ENCODE measurements at places on chromosomes 2 and 18.

DNA sequence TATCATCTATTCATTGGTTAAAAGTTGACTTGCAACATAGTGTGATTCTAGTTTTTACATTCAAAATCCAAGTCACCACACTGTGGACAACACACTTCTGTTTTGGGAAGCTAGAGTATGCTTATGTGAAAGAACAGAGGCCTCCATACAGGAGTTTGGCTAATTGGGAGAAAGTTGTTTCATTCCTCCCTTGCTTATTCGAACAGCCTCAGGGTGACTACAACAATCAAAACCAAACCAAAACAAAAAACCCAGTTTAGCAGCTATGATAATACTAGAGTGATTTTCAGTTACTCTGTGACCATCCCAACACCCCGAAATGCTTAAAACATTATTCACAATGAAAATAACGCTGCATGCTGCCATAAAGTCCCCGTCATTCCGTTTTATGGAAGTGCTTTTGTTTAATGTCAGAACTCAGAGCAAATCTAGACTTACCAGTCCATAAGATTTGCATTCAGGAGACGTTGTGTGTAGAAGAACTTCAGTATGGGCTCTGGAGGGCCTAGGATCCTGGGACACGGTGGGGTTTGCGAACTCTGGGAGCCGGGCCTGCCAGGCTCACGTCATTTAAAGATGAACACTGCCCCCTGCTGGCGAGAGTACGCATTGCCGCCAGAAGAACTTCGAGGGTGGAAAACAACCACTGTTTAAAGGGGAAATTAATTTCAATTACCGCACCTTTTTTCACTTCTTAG is 111.4 kb downstream of the FTCDNL1 start:
- DNase-seq, result peak; percentile 63
- no peaks in the 10 kb centered on the region for H3K4me1 ChIP-seq
- H3K27me3 ChIP-seq, result no peaks in the 10 kb centered on the region
- H3K36me3 ChIP-seq, result no peaks in the 10 kb centered on the region
- H3K27ac ChIP-seq, result no peak overlapping the region

GRCh38 chr2:179936654-179937053 is 70.4 kb downstream of the CWC22 start:
- H3K27me3 ChIP-seq, result no peaks in the 10 kb centered on the region
- H3K4me1 ChIP-seq, result peaks cover 8% of the 10 kb centered on the region
- no peak overlapping the region for H3K4me3 ChIP-seq
- H3K36me3 ChIP-seq, result peaks cover 12% of the 10 kb centered on the region

- no peak overlapping the region for H3K27ac ChIP-seq
- no peak overlapping the region for H3K4me3 ChIP-seq
- DNase-seq, result no peak
- H3K36me3 ChIP-seq, result no peaks in the 10 kb centered on the region
These were observed 78.4 kb downstream of the DPP4 start for GRCh38 chr2:161995553-161996016.

- no peak for DNase-seq
- H3K27me3 ChIP-seq, result peaks cover 15% of the 10 kb centered on the region
- H3K27ac ChIP-seq, result no peak overlapping the region
- no peaks in the 10 kb centered on the region for H3K4me1 ChIP-seq
- no peak overlapping the region for H3K4me3 ChIP-seq
These were observed 21.5 kb downstream of the THNSL2 start for GRCh38 chr2:88191722-88192042.

DNA sequence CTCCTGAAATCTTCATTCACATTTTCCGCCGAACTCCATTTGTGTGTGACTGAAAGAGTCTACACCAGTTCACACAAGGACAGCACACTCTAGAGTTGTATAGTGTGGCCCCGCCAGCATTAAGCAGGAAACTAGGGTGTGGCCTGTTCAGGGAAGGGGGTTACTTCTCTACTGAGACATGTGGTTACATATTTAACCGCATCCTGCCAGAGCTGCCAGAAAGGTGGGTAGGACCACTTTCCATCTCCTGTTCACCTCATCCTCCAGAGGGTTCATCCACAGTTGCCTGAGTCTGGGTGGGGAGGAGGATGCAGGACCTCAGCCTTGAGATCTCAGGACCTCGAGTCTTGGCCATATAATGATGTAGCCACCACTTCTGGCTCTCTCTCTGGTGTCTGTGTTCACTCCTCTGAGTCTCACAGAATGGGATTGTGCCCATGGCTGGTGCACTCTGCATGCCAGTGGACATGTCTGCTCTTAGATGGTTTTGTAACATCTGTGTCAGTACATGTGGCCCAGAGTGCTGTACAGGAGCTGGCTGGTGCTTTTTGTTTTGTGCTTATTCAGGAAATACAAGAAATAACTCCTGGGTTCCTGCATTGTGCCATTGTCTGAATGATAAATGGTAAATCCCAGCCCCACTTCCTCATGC is 7.7 kb upstream of the SP140L start:
- no peak overlapping the region for H3K4me3 ChIP-seq
- H3K36me3 ChIP-seq, result no peaks in the 10 kb centered on the region
- H3K27me3 ChIP-seq, result no peaks in the 10 kb centered on the region
- H3K4me1 ChIP-seq, result peaks cover 27% of the 10 kb centered on the region

GRCh38 chr18:27491772-27492171 is 306.7 kb upstream of the CHST9 start:
- no peaks in the 10 kb centered on the region for H3K4me1 ChIP-seq
- H3K27ac ChIP-seq, result no peak overlapping the region
- no peak overlapping the region for H3K4me3 ChIP-seq
- no peaks in the 10 kb centered on the region for H3K36me3 ChIP-seq

DNA sequence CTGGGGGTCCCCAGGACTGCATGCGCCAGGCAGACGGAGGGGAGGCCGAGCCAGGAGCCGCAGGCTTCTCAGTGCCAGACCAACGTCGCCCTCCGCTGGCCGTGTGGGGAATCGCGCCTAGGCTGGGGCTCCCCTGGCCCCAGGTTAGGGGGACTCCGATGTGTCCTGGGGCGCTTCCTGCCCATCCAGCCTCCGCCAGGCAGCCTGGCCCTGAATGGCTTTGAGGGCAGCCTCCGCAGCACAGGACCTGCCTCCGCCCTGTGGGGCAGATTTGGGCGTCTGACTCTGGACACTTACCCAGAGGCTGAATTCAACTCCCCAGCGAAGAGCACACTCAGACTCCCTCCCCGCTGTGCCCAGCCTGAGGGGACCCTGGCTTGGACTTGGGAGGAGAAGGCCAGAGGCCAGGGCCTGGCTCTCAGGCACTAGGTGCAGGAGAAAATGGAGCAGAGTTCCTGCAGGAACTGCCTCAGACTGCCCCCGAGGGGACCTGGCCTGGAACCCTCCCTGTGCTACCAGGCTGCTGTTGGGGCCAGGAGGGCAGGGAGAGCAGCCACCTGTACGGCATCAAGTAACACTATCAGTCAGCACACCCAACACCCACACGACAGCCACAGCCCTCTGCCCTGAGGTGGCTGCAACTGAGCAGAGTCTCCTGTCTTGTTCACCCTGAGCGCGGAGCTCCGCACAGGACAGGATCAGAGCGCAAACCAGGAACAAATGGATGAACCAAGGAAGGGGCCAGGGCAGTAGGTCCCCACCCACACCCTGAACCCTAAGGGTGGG is 597 bp upstream of the TEKT4 start:
- H3K27ac ChIP-seq, result no peak overlapping the region
- no peaks in the 10 kb centered on the region for H3K4me1 ChIP-seq
- no peaks in the 10 kb centered on the region for H3K36me3 ChIP-seq
- peaks cover 79% of the 10 kb centered on the region for H3K27me3 ChIP-seq

DNA sequence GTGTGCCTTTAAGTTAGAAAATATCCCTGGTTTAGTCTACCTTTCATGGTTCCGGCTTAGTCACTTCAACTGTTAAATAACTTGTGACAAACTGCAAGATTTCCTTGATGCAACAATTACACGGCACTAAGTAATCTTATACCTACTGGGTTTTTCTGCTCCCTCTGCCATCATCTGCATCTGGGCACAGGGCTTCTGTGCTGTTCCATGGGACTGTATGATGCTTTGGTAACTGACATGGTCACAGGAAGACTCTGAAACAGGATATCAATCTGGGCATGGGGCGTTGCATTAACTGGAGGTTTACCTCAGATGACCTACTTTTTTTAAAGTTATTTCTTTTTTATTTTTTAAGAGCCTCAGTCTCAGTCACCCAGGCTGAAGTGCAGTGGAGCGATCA is 365.4 kb downstream of the SS18 start:
- no peaks in the 10 kb centered on the region for H3K27me3 ChIP-seq
- DNase-seq, result no peak
- H3K36me3 ChIP-seq, result no peaks in the 10 kb centered on the region
- no peaks in the 10 kb centered on the region for H3K4me1 ChIP-seq
- no peak overlapping the region for H3K27ac ChIP-seq

GRCh38 chr2:150572194-150572766 is 84.8 kb upstream of the RND3 start:
- no peaks in the 10 kb centered on the region for H3K36me3 ChIP-seq
- H3K4me3 ChIP-seq, result no peak overlapping the region
- no peaks in the 10 kb centered on the region for H3K4me1 ChIP-seq

- H3K4me1 ChIP-seq, result peaks cover 10% of the 10 kb centered on the region
- H3K27ac ChIP-seq, result no peak overlapping the region
- no peak for DNase-seq
These were observed 2.6 kb downstream of the INHA start for GRCh38 chr2:219574484-219575311.

Measured in heart right ventricle (tissue), 16 donors.